Cerebellar nuclear complex (tissue), 1 donor: ENCODE measurements at places on chromosomes 2 and 18.

DNA sequence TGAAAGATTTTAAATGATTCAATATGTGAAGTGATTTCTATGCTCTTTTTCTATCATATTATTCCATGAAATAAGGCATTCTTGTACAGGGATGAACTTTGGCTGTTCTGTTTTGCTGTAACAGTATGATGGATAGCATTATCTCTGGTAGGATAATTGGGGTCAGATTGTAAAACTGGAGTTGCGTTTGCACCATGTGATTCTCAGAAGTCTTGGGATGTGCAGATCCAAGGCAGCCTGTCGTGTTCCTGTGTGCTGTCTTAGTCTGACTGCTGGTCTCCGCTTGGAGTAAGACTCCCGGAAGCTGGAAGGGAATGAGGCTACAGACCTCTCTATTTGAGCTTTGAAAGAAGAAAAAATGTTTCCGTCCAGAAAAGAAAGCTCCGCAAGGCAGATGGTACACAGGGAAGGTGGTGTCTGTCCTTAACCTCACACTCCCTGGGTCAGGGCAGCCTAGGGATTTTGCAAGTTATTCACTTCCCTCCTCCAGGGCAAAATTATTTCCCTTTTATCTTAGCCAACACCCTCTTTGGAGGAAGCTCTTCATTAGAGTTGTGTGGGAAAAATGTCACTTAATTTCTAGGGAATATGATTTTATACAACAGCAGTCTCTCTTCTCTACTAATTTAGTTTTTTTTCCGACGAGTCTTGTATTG lies 250.6 kb downstream of the PTPRM start:
- DNase-seq: no peak

- DNase-seq: no peak
Measured at GRCh38 chr2:136332436-136333095, 214.6 kb upstream of the CXCR4 start.

GRCh38 chr2:37059841-37060240 lies 24.3 kb downstream of the HEATR5B start:
- DNase-seq: no peak

- DNase-seq: no peak
Measured at GRCh38 chr18:41579185-41579584, 375.8 kb upstream of the PIK3C3 start.

DNA sequence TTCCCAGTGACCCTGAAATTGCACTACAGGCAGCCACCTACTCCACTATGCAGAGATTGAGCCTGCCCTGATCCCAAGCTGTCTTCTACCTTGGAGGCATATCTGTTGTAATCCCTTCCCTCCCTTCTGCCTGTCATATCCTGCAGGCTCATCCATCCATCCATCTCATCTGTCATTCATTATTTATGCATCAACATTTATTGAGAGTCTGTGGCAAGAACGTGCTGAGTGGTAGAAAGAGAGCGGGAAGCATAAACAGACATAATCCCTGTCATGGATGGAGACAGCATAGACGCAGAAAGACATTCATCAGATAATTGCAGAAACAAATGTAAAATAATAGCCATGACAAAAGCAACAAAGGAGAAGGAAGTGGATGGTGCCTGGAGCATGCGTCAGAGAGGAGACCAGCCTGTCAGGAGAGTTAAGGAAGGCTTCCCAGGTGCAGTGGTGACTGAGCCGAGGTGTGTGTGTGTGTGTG lies 110.7 kb upstream of the STPG4 start:
- no peak for DNase-seq

- DNase-seq: no peak
Measured at GRCh38 chr2:208674919-208675318, 268.3 kb downstream of the PTH2R start.

DNA sequence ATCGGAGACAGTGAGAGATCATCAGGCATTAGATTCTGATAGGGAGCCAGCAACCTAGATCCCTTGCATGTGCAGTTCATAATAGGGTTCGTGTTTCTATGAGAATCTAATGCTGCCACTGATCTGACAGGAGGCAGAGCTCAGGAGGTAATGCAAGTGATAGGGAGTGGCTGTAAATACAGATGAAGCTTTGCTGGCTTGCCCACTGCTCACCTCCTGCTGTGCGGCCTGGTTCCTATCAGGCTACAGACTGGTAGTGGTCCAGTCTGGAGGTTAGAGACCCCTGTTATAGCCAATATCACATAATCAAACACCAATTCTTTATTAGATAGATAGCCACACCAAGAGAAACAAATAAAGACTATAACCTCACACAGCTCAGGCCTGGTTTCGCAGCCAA lies 51.0 kb upstream of the NBEAL1 start:
- DNase-seq: no peak

- no peak for DNase-seq
Measured at GRCh38 chr2:113102133-113102532, 25.3 kb upstream of the IL1RN start.

DNA sequence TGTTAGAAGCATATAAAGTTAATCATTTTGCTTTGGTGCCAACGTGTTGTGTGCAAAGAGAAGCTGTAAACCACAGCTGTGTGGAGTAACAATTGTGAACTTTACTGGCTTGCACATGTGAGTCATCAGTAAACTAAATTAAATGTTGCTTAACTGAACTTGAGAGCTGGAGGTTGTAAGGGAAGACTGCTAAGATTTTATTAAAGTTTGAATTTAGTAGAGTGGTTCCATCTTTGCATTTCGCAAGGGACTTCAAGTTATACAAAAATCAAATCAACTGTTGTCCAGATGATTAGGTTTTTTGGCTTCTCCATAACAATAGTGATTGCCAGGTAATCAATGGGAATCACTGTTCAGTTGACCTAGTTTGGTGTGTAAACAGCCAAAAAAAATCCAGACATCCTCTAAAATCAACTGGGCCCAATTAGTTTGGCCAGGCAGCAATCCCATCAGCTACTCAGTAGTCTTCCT lies 247.4 kb downstream of the MYO3B start:
- no peak for DNase-seq

- DNase-seq: no peak
Measured at GRCh38 chr2:120236791-120237190, 13.6 kb upstream of the TMEM185B start.

GRCh38 chr2:191869178-191869577 lies 22.3 kb upstream of the CAVIN2 start:
- no peak for DNase-seq

GRCh38 chr2:238947920-238948710 lies 100.2 kb downstream of the TWIST2 start:
- no peak for DNase-seq

GRCh38 chr2:165357758-165358157 lies 111.7 kb upstream of the CSRNP3 start:
- DNase-seq: peak; percentile 8

- no peak for DNase-seq
Measured at GRCh38 chr2:84442888-84443287, 16.2 kb downstream of the SUCLG1 start.

DNA sequence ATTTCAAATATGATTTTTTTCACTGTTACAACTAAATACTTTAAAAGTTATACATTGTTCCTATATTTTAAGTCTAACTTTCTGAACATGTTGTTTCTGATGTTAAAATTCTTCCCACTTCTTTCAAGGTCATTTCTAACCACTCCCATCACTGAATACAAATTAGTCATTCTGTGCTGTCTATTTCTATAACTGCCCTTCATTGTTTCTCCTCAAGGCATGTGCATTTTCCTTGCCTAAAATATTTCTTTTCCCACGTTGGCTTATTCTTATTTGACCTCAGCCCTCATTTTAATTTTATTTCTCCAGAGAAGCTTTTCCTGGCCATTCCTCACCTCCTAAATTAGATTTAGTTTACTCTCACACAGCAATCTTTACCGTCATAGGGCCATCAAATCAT lies 198.9 kb upstream of the GULP1 start:
- DNase-seq: no peak

- DNase-seq: no peak
Measured at GRCh38 chr2:64550042-64550441, 25.9 kb downstream of the AFTPH start.

GRCh38 chr2:43085929-43086328 lies 140.5 kb downstream of the ZFP36L2 start:
- DNase-seq: no peak

DNA sequence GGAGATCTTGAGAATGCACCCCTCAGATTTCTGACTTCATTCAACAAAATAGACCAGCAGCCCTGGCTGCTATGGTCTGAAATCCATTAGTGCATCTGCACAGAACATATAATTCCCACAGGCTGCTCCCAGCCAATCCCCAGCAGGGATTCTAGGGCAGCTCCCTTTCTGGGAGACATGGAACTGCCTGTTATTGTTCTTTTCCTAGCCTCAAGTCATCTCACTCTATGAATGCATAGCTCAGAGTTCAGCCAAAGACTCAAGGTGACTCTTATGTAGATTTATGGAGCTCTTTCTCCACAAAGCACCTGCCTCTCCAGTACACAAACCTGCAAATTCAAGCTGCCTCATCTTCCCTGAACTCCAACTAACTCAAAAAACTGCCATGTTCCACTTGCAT lies 241.9 kb downstream of the WDPCP start:
- DNase-seq: no peak

- DNase-seq: no peak
Measured at GRCh38 chr2:161135951-161136593, 24.2 kb upstream of the TANK start.

DNA sequence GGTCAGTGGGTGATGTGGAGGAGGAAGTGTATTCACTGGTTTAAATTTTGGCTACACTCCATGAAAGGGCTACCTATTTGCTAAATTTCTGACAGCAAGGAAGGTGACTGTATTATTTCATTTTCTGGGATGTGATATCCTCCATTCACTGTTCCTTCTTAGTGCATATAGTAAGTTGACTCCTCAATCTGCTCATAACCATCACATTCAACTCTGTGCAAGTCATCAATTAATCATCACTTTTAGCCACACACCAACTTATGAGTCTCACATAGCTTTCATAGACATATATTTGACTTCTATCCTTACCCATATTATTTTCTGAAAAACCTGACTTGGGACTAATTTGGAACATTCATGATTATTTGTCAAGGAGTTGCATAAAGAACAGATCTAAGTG lies 16.9 kb downstream of the KLHL41 start:
- no peak for DNase-seq

DNA sequence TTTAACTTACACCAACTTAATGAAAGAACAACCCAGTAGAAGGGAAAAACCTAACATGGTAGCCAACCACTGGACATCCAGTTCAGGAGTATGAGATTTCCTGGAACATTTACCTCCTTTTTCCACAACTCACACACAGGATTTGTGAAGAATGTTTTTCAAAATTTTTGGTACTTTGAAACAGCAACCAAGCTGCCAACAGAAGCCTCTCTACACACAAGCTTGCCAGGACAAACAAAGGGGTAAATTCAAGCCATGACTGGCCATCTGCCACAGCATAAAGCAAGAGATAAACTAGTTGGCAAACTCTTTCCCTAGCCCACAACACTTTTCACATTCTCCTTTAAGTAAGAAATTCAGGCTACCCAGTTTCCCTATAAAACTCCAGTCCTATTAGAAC lies 21.4 kb downstream of the MGAT4A start:
- no peak for DNase-seq

- no peak for DNase-seq
Measured at GRCh38 chr2:134758633-134759032, 39.8 kb upstream of the TMEM163 start.

DNA sequence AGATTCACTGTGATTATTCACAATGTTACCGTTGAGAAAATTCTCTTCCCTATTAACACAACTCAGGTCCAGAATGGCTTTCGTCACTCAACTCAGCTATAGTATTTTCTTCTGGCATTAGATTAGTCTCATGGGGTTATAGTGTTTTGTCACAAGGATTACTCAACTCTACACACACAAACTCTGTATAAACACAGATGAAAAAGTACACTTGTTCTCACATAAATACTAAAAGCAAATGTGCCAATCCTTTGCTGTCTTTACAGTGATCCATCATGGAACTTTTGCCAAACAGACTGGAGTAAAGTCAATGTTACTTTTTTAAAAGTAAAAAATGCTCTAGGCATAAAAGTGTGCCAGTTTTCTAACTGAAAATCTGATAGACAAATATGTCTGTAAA lies 267.6 kb downstream of the RBM43 start:
- no peak for DNase-seq

GRCh38 chr18:63314062-63314790 lies 5.3 kb downstream of the BCL2 start:
- DNase-seq: no peak

- DNase-seq: no peak
Measured at GRCh38 chr18:73696171-73696570, 451.5 kb downstream of the FBXO15 start.

- no peak for DNase-seq
Measured at GRCh38 chr2:173130496-173131465, 55.1 kb downstream of the MAP3K20 start.

DNA sequence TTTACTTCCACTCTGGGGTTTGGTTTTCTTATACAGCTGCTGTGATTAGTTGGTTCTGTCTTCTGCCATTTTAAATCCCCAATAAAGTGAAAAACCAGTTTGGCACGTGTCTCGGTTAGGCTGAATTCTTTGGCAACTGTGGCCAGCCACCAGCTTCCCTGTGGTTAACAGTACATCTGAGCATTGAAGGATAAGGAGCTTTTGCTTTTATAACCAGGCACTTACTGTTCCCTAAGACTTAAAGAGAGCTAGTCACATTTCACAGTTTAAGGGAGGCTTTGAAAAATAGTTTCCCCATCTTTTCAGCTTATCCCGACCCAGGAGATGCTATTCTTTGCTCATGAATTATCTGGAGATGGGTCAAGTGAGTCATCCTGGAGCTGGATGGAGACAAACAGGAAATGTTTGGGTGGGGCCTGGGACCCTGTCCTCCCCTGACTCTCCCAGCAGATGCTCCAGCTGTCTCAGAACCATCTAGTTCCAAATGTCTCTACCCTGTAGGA lies 57.3 kb upstream of the EML6 start:
- no peak for DNase-seq

GRCh38 chr2:151908204-151908882 lies 80.1 kb upstream of the ARL5A start:
- no peak for DNase-seq

- no peak for DNase-seq
Measured at GRCh38 chr2:11375025-11375688, 30.7 kb upstream of the ROCK2 start.

DNA sequence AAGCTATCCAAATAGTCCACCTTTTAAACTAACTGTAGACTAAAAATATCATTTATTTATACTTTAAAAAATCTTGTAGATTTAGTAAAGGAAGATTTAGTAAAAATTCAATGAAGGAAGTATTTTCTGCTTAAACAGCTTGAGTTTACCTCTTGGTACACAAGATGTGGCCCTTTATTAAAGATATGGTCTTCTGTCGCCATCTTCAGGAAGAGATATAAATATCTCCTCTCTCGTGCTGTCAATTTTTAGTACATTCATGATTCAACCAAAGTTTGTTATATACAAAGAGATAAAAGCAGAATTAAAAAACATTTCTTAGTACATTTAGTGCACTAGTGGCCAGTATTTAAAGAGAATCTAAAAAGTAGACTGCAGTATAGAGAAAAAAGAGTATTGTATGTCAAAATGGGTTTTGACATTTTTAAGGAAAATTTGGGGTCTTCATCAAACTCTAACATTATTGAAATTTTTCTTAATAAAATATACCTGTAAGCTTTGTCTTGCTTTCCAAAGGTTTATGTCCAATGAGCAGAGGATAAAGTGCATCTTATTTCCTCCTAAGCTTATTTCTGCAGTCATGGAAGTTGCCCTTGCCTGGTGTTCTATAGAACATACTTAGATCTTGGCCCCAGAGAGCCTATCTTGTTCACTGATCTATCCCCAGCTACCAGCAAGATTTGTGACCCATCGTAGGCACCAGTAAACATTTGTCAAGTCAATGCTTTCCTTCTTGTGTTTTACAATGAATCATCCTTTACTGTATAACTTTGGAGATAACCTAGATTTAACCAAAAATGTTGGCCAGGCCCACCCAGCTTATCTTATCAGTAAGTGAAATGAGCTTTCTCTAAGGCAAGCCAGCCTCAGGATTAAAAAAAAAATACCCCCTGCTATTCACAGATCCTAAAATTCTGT lies 18.5 kb upstream of the EML6 start:
- peak; percentile 11 for DNase-seq
